ENCODE measurements at places on chromosomes 12 and 14.
A peak's percentile ranks its signal among the peaks of the same experiment; 100 is the strongest.

GRCh38 chr14:75183225-75183624, 6.8 kb upstream of the TMED10 start:
- no peak for DNase-seq
- no peaks in the 10 kb centered on the region for H3K27me3 ChIP-seq
- H3K4me3 ChIP-seq = no peak overlapping the region
- peaks cover 46% of the 10 kb centered on the region for H3K4me1 ChIP-seq

- peak overlapping the region; percentile 85 for H3K27ac ChIP-seq
- H3K4me3 ChIP-seq = no peak overlapping the region
- H3K4me1 ChIP-seq = peaks cover 47% of the 10 kb centered on the region
- DNase-seq = no peak
- no peaks in the 10 kb centered on the region for H3K36me3 ChIP-seq
- H3K27me3 ChIP-seq = no peaks in the 10 kb centered on the region
These were observed 6.3 kb upstream of the LTBP2 start for GRCh38 chr14:74618078-74618952.

- no peak overlapping the region for H3K4me3 ChIP-seq
- H3K4me1 ChIP-seq = no peaks in the 10 kb centered on the region
- no peak overlapping the region for H3K27ac ChIP-seq
- H3K36me3 ChIP-seq = no peaks in the 10 kb centered on the region
- no peaks in the 10 kb centered on the region for H3K27me3 ChIP-seq
- no peak for DNase-seq
These were observed 56.6 kb downstream of the DRAM1 start for GRCh38 chr12:101933866-101934514.

DNA sequence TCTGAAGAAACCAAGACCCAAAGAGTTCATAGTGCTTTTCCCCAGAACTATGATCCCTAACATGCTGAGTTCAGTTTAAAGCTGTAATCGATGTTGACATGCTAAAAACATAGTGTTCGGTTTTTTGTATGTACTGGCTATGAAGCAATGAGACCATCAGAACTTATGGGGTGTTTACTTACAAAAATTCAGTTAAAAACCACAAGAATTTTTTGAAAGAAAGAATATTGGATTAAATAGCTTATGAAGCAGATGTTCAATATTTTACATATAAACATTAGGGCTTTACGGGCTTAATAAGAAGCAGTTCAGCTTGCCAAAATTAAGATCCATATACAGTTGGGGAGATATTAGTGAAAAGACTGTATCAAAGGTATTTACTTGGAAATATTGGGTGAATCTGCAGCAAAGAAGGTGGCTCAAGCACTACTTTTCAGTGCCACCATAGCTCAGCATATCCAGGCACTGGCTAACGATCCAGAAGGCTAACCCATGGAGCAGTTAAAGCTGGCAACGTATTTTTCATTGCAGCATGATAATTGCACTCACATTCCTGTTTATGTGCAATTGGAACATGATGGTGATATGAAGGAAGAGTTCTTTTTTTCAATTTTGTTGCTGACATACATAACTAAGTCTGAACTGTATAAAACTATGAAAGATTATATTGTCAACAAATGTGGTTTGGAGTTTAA, 125.9 kb downstream of the EFCAB11 start:
- DNase-seq = no peak
- no peaks in the 10 kb centered on the region for H3K4me1 ChIP-seq
- no peaks in the 10 kb centered on the region for H3K27me3 ChIP-seq

DNA sequence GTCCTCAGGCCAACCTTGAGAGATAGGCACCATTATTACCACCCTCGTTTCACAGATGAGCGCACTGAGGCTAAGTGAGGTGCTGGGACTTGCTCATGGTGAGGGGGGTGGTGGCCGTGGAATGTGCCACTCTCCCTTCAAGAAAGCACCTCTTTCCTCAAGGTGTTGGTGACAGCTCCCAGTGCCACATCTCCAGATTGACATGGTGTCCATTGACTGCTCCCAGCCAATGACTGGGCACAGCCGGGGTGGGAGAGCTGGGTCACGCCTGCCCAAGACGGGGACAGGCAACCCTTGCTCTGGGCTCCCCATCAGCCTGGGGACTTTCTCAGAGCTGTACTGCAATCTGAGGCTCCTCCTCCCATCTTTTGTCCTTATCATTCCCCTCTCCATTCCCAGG, 21.0 kb upstream of the MYL2 start:
- DNase-seq = no peak
- H3K4me1 ChIP-seq = no peaks in the 10 kb centered on the region
- no peak overlapping the region for H3K4me3 ChIP-seq
- no peaks in the 10 kb centered on the region for H3K27me3 ChIP-seq

- DNase-seq = peak; percentile 93
- H3K27ac ChIP-seq = no peak overlapping the region
- peaks cover 34% of the 10 kb centered on the region for H3K4me1 ChIP-seq
- no peaks in the 10 kb centered on the region for H3K27me3 ChIP-seq
- H3K4me3 ChIP-seq = no peak overlapping the region
- H3K36me3 ChIP-seq = no peaks in the 10 kb centered on the region
These were observed 202.6 kb downstream of the FOXN3 start for GRCh38 chr14:89214221-89214965.
